MM.1S (cell line): ENCODE measurements at places on chromosomes 5 and 9.

GRCh38 chr5:72121052-72121779 lies 13.9 kb downstream of the MAP1B start:
- no peaks in the 10 kb centered on the region for H3K36me3 ChIP-seq
- H3K27me3 ChIP-seq, result no peaks in the 10 kb centered on the region
- no peaks in the 10 kb centered on the region for H3K4me1 ChIP-seq
- H3K4me3 ChIP-seq, result no peak overlapping the region

DNA sequence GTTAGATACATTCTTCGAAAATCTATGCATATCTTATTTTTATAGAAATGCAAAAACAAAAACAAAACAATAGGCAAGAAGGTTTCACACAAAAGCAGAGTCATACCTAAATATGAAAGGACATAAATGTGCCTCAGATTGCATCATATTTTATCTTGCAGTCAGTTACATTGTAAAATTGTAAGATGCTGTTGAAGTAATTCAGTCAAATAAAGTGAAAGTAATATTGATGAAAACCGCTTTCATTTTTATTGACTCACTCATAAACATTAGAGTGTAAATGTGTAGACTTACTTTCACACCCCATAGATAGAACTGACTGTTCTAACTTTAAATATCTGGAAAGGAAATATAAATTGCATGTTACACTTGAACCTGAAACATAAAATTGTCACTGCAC lies 931.5 kb upstream of the NUDT12 start:
- H3K36me3 ChIP-seq, result no peaks in the 10 kb centered on the region
- no peak for DNase-seq
- no peak overlapping the region for H3K4me3 ChIP-seq
- no peaks in the 10 kb centered on the region for H3K4me1 ChIP-seq
- H3K27ac ChIP-seq, result no peak overlapping the region
- no peaks in the 10 kb centered on the region for H3K27me3 ChIP-seq

DNA sequence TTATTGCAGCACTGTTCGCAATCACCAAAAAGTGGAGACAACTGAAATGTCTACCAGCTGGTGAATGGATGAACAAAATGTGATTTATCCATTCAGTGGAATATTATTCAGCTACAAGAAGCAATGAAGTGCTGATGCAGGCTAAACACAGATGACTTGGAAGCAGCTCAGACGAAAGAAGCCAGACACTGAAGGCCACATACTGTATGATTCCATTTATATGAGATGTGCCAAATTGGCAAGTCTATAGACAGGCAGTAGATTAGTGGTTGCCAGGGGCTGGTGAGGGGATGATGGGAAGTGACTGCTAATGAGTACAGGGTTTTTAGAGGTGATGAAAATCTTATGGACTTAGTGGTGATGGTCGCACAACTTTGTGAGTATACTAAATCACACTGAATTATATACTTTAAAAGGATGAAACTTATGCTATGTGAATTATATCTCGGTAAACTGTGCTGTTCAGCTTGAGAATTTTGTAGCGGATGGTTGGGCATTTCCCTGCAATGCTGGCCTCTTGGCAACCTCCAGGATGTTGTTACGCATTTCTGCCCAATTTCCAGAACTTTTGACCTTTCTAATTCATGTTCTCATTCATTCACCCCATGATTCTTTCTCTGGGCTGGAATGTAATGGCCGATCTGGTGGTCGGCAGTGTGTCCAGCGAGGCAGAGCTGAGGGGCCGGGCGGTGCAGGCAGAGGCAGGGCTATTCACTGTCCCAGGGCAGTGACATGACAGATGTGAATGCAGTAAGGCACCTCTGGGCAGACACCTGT lies 22.0 kb upstream of the WNK2 start:
- H3K36me3 ChIP-seq, result no peaks in the 10 kb centered on the region
- no peaks in the 10 kb centered on the region for H3K27me3 ChIP-seq
- no peak overlapping the region for H3K4me3 ChIP-seq

DNA sequence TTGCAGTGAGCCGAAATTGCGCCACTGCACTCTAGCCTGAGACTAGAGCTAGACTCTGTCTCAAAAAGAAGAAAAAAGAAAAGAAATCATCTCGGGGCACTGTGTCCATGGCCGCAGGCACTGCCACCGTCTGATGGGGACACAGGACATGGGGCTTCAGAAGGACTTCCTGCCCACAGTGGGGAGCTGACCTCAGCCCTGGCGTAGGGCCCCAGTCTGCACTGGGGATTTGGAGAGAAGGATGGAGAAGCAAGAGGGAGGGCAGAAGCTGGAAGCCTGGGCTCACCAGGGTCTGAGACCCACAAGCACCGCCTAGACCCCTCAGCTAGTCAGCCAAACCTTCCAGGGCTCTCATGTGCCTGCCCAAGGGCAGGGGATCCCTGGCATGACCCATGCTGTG lies 4.1 kb upstream of the SARDH start:
- no peak overlapping the region for H3K27ac ChIP-seq
- H3K4me1 ChIP-seq, result no peaks in the 10 kb centered on the region
- H3K4me3 ChIP-seq, result no peak overlapping the region

GRCh38 chr9:23375511-23375910 lies 450.5 kb downstream of the ELAVL2 start:
- no peak for DNase-seq
- H3K4me1 ChIP-seq, result no peaks in the 10 kb centered on the region
- H3K36me3 ChIP-seq, result no peaks in the 10 kb centered on the region
- H3K4me3 ChIP-seq, result no peak overlapping the region

DNA sequence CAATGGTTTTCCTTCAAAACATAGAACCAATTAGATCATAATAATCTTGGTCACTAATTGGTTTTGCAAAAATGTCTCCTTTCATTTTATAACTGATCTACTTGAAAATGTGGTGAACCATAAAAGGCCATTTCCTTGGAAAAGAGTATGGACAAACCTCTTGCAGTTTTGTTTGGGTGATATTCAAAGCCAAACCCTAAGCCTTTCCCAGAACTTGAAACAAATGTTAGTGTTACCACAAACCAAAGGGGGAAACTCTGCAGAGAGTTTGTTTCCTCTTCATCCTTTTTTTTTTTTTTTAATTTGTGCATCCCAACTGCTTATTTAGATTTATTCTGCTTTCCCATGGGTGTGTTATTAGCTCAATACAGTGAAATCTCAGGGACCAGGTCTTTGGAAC lies 204.4 kb upstream of the ADAMTSL1 start:
- no peak overlapping the region for H3K27ac ChIP-seq
- H3K36me3 ChIP-seq, result no peaks in the 10 kb centered on the region
- no peak for DNase-seq
- H3K4me1 ChIP-seq, result no peaks in the 10 kb centered on the region

- no peak overlapping the region for H3K27ac ChIP-seq
- DNase-seq, result no peak
- H3K36me3 ChIP-seq, result no peaks in the 10 kb centered on the region
- no peak overlapping the region for H3K4me3 ChIP-seq
Observed at GRCh38 chr5:94244921-94245320, 373.5 kb downstream of the KIAA0825 start.

- H3K36me3 ChIP-seq, result no peaks in the 10 kb centered on the region
- H3K4me1 ChIP-seq, result no peaks in the 10 kb centered on the region
- no peaks in the 10 kb centered on the region for H3K27me3 ChIP-seq
- H3K27ac ChIP-seq, result no peak overlapping the region
- no peak overlapping the region for H3K4me3 ChIP-seq
Observed at GRCh38 chr9:76580820-76581219, 121.8 kb downstream of the GCNT1 start.

GRCh38 chr9:37784291-37784615 lies 611 bp downstream of the EXOSC3 start:
- peaks cover 7% of the 10 kb centered on the region; the same call in 1 of the 2 replicates for H3K4me1 ChIP-seq
- H3K27ac ChIP-seq, result peak overlapping the region; percentile 64; the same call in 1 of the 2 replicates
- no peak for DNase-seq
- H3K4me3 ChIP-seq, result peak overlapping the region; percentile 99
- no peaks in the 10 kb centered on the region for H3K27me3 ChIP-seq
- peaks cover 21% of the 10 kb centered on the region for H3K36me3 ChIP-seq

- H3K36me3 ChIP-seq, result no peaks in the 10 kb centered on the region
- H3K4me3 ChIP-seq, result no peak overlapping the region
- H3K4me1 ChIP-seq, result peaks cover 23% of the 10 kb centered on the region
- H3K27ac ChIP-seq, result no peak overlapping the region
- no peak for DNase-seq
- H3K27me3 ChIP-seq, result peaks cover 43% of the 10 kb centered on the region
Observed at GRCh38 chr5:181167814-181168488, 20.6 kb downstream of the OR2V2 start.

- peaks cover 14% of the 10 kb centered on the region; the same call in 1 of the 2 replicates for H3K36me3 ChIP-seq
- H3K27ac ChIP-seq, result no peak overlapping the region
- no peak overlapping the region for H3K4me3 ChIP-seq
- no peaks in the 10 kb centered on the region for H3K27me3 ChIP-seq
Observed at GRCh38 chr5:65611524-65611923, 12.6 kb downstream of the TRIM23 start.

DNA sequence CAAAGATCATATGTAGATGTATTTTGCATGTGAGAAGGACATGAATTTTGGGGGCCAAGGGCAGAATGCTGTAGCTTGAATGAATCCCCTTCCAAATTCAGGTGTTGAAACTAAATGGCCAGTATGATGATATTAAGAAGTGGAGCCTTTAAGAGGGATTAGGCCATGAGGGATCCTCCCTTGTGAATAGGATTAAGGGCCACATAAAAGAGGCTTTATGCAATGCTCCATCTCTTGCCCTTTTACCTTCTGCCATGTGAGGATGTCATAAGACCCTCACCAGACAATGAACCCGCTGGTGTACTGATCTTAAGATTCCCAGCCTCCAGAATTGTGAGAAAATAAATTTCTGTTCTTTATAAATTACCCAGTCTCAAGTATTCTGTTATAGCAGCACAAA lies 206.1 kb downstream of the YTHDC2 start:
- H3K27me3 ChIP-seq, result no peaks in the 10 kb centered on the region
- H3K4me3 ChIP-seq, result no peak overlapping the region
- H3K4me1 ChIP-seq, result peaks cover 6% of the 10 kb centered on the region; the same call in 1 of the 2 replicates
